ENCODE measurements at places on chromosomes 3 and 15.

- DNase-seq = no peak
Observed at GRCh38 chr15:73626072-73626471, 7.1 kb downstream of the NPTN start.

DNA sequence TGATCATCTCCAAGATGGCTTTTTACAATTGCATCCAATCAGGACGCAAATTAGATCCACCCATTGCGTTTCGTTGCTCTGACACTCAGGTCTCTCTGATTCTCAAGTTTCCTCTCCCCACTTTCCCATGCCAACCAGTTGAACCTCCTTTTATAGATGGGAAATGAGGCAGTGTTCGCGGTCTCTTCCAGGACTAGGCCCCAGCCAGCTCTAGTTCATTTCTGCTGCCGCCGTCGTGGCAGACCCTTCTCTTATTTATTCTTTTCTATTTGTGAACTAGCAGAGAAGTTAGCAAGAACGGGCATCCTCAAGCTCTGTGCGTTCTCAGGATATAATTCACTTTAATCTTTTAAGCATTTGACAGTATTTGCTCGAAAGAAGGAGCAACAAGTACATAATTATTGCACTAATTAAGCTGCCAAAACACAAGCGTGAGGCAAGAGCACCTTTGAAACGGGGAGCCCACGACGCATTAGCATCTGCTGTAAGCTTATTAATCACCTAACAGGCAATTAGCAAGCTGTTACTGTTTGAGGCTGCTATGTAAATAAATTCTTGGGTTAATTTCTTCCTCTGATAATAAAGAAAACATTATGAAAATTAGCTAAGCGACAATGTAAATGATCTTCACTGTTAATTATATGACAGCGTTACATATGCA lies 246.4 kb upstream of the TLE3 start:
- DNase-seq = no peak

DNA sequence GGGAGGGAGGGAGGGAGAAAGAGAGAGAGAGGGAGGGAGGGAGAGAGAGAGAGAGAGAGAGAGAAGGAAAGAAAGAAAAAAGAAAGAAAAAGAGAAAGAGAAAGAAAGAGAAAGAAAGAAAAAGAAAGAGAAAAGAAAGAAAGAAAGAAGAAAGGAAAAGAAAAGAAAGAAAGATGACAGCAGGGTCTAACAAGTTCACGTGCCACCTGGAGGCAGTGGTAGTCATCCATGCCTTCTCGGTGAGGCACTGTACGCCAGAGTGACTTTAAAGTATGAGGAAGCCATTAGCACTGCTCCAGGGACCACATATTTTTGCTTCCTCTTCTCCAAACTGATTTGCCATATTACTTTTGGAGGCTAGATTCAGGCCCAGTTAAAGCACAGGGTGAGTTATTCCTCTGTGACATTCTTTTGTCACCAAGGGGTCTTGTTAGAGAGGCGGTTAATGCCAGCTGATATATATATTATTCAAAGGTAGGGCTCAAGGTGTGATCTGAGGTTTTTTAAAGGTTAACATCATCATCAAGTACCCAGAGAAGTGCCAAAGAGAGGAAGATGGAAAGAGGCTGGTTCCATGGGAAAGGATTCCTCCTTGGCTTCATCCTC lies at the start of gene HTR3D:
HTR3D (plus strand) TSS at position 556 of the 606 bp plus-strand sequence; CDS start at position 556, 0 bp downstream.
- DNase-seq = no peak

DNA sequence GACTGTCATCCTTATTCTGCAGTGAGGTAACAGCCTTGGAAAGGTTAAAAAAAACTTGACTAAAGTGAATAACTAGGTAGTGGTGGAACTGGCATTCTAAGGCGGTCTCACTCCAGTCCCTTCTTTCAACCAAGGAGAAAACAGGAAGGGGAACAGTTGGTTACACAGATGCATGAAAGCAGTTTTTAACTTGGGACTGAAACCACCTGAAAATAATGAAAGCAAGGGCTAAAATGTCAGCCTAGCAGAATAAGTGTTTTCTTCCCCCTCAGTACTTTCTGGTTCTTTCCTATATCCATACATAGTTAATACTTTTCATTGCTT lies 748 bp upstream of the AVEN start:
- DNase-seq = no peak

DNA sequence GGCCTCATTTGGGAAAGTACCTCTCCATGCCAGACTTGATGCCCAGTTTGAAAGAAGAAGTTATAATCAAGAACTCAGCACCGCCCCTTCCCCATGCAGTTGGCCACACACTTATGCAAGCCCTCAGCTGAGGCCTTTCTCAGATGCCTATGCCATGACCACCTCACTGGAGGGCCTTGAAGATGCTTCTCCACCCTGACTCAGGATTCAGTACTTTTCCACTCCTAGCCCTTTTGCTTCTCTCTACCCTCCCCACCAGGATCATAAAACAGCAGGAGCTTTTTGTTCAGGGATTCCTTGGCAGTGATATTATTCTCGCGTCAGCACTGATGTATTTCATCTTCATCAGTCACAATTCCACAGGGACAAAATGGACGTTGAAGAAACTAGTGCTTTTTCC lies 313.5 kb downstream of the PYDC2 start:
- no peak for DNase-seq

DNA sequence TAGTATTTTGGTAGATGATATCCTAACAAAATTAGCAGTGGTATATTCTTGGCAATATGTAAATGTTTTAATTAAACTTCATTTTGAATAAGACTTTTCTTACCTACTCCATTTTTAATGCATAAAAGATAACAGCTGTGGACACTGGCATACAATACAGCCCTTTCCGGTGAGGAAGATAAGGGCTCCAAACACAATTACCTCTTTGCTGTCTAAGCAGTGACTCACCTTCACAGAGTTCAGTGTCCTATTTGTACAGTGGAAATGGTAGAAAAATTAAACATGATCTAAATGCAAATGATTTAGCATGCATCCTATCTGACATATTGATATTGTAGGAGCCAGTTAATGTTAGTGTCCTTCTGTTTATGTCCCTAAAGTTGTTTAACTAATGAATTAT lies 969.4 kb downstream of the PLOD2 start:
- no peak for DNase-seq

- DNase-seq = no peak
Observed at GRCh38 chr3:169350228-169350627, 313.3 kb downstream of the MECOM start.

DNA sequence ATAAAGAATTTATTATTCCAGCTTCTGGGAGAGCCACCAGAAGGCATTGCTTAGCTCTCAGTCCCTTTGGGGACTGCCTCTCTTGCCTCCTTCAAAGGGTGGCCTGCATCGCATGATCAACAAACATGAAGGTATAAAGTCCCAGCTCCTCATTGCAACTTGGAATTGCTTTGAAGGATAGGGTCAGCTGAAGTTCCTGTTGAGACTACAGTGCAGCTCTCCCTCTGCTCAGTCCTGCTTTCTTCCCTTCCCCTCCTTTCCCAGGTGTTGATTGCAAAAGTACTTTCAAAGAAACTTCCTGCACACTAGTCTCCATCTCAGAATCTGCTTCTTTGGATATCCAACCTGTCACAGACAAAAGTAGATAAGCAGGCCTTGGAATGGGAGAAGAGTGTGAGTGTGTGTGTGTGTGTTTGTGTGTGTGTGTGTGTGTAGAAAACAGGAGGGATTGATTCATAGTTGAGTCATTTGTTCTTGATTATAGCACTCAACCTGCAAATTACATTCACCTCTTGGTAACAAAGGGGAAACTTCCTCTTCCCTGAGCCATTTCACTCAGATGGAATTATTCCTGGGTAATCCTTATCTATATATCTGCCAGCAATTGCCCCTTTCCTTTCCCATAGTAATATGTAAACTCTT lies 13.7 kb downstream of the CCR8 start:
- no peak for DNase-seq

- no peak for DNase-seq
Observed at GRCh38 chr15:63463036-63463435, 41.4 kb upstream of the USP3 start.

DNA sequence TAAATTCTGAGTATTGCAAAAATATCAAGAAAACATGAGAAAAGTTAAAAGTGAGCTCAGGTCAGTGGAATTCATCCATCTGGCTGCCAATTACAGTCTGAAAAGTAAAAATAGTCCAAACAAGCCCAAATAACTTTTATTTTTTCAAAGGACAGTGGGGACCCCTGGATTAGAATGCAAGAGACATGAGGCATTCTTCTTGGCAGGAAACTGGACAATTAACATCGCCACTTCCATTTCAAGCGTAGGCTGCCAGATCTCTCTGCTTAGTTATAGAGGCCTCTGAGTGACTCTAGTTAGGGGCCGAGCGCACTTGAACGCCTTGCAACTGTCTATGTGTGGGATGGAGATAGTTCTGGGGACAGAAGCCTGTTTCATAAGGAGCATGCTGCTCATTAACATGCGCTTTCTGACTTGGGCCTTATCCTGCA lies 189.1 kb downstream of the GHSR start:
- no peak for DNase-seq

GRCh38 chr15:63615935-63616334 lies 18.7 kb downstream of the FBXL22 start:
- DNase-seq = no peak

GRCh38 chr3:29936766-29937165 lies 655.9 kb downstream of the RBMS3 start:
- no peak for DNase-seq

DNA sequence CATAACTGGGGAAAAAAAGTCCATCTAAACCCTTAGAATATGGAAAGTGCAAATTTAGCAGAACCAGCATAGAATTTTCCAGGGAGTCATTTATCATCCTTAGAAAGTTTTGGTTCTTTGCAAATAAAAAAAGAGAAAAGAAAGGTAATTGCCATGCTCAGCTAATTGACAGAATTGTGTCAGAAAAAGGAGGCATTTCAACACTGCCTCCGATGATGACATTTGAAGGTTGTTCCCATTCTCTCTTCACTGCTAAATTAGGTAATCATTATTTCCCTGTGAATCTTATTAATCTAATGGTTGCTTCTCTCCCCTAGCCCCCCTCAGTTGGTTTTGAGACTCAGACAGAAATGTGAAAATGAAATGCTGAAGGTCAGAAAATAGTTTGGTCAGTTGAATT lies 139.2 kb downstream of the PDCD6IP start:
- no peak for DNase-seq

- DNase-seq = no peak
Observed at GRCh38 chr3:2938711-2939110, 171.5 kb downstream of the IL5RA start.

DNA sequence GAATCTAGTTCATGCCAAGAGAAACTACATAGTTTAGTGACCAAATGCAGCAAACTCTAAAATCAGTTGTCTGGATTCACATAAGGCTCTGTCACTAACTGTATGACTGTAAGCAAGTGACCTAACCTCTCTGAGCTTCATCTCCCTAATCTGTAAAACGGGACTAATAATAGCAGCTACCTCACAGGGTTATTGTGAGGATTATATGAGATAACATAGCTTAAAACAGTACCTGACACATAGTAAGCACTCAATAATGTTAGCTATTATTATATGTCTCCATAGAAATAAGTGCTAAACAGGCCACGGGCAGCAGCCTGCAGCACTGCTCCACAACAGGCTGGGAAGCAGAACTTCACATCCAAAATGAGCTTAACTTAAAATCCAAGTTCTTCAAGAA lies 30.2 kb downstream of the NPTN start:
- DNase-seq = no peak

- DNase-seq = no peak
Observed at GRCh38 chr15:57288926-57289580, 87.3 kb upstream of the CGNL1 start.

DNA sequence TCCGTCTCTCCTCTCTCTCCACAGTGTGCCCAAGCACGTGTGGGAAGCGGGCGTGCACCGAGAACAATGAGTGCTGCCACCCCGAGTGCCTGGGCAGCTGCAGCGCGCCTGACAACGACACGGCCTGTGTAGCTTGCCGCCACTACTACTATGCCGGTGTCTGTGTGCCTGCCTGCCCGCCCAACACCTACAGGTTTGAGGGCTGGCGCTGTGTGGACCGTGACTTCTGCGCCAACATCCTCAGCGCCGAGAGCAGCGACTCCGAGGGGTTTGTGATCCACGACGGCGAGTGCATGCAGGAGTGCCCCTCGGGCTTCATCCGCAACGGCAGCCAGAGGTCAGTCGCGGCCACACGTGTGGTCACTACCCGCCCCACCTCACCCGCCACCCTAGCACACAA lies 116.3 kb downstream of the PGPEP1L start:
- DNase-seq = no peak

DNA sequence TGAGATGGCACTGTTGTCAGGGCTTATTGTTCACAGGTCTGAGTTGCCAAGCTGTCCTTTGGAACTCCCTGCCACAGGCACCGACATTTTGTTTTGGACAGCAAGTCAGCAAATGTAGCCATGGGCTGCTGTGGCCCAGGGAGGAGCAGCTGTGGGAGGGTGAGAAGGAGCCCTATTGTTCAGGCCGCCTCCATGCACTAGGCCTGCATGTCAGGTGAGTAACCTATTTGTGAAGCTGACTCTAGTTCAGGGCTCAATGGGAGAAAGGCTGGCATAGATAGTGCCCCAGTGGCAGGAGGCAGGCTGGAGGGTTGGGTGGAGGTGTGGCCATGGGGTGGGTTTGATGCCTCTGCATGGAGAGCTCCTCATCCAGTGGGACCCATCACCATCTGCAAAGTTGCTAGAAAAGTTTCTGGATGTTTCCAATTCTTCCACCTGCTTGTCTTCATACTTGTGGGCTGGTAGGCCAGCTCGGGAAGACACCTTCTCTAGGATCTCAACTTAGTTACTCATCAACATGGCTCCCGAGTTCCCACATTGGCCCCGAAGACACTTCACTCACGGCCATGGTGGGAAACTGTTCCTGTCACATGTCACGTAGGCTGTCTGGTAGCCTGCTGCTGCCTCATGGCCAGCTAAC lies 19.5 kb downstream of the AMOTL2 start:
- no peak for DNase-seq

- no peak for DNase-seq
Observed at GRCh38 chr15:75198560-75199356, 2.9 kb upstream of the C15orf39 start.

GRCh38 chr3:178966299-178967176 lies 105.1 kb downstream of the ZMAT3 start:
- DNase-seq = no peak

DNA sequence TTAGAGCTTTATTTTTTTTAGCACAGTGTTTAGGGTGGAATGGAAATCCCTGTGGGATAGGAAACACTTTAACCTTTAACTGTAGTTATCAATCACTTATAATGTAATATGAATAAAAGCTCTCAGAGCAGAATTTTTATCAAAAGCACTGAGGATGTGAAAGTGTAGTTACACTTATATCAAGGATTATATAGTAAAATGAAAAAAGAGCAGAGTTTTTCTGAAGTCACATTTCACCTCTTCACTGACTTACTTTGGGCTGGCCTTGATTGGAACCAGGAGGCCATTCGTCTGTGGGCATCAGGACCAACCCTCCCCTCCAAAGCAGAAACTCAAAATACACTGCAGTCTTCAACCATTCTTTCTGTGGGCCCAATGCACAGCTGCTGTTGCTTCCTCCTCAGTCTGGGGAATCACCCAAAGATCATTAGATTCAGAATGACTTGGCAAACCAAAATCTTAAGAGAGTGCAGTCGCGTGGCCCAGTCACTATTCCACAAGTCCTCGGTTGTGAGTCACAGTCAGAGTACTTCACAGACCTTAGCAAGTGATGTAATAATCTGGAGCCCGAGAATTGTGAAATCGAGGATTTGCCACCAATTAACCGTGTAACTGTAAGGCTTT lies 132.6 kb upstream of the COL8A1 start:
- no peak for DNase-seq
